ENCODE measurements at places on chromosomes 2 and 18.

DNA sequence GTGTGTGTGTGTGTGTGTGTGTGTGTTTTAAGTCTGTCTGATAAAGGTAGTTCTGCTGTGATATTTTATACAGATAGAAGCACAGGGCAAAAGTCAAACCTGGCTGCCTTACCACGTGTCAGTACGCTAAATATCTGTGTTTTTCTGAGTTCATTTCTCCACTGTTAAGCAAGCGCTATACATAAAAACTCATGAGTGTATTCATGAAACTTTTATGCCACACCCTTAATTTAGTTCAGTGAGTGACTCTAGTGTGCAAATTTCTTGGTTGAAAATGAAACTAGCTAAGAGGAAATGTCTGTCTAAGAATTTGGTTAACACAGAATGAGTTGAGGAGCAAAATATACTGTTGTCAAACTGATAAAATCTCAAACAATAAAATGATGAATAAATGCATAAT, 11.2 kb downstream of the CASP10 start:
- no peak for DNase-seq

- DNase-seq: no peak
Measured at GRCh38 chr2:222904557-222905258, 43.9 kb downstream of the ACSL3 start.

DNA sequence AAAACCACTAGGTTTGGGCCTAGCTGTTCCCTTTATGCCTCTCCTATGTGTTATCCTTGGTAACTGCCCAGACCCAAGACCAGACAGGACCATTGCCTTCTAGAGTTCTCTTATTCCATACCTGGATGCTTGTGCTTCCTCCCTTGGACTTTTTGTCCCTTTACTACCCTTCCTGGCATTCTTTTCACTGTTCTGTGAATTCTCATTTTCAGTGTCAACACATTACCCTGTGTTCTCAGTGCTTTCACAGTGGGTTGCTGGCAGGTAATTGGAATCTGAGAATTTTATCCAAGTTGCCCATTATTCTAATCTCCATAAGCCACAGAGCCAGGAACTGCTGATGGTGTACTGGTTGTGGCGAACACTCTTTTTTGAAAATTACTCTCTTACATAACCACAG, 41.7 kb downstream of the ZDBF2 start:
- DNase-seq: no peak

DNA sequence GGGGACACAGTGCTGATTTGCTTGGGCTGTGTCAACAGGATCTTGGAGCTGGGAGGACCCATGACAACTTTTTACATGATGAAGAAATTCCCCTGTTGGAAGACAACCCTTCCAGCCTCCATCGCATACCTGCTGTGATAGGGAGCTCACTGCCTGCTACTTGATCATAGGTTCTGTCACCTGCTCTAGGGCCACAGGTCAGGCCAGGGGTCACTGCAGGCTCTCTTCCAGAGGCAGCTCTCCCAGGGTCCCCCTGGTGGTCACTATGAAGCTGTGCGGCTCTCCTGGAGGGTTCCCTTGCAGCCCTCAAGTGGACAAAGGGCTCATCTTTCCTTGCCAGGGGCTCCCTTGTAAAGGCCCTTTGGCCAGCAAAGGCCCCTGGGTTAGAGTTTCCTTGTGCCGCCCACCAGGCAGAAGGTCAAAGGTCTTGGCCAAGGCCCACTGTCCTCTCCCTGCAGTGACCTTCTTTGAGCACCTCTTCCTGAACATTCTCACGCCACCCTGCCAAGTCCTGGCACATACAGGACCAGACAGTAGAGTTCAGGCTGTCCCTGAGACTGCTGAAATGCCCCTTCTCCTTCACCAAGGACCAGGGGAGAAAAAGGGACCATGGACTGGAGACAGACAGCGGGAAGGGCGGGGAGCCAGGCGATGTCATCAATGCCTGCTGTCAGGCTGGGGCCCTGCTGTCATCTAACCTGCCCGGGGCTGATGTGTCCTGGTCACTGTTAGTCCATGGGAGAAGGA, 345.1 kb downstream of the DYSF start:
- no peak for DNase-seq

DNA sequence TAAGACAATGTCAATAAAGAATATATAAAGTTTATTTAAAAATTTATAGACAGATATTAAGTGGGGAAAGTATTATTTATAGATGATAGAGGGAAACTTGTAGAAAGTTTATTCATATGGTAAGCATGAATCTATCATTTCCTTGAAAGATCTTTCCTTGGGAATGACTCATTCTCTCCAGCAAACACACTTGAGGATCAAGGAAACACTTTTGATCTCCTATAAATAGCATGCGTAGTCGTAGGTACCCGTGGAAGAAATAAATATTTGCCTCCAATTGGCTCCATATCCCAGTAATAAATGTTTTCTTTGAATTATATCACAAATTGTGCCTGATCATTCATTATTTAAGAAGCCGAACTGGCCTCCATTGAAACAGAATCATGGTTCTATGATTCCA, 483.4 kb downstream of the RNF144A start:
- no peak for DNase-seq

DNA sequence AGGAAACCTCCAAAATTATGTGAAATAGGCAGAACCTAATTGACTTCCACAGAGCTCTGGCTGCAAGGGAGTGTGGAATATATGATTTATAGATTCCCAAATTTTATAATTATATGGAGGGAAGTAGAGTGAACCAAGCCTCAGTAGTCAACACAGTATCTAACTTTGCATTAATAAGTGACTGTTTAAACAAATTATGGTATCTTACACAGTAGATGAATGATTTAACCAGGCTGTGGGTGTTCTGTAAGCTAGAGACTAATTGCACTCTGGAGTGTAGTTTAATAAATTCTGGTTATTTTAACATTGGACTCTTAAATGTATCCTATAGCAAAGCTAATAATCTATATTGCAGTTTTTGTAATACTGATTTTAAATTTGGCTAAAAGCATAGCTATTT, 183.5 kb downstream of the KIAA1328 start:
- DNase-seq: no peak

DNA sequence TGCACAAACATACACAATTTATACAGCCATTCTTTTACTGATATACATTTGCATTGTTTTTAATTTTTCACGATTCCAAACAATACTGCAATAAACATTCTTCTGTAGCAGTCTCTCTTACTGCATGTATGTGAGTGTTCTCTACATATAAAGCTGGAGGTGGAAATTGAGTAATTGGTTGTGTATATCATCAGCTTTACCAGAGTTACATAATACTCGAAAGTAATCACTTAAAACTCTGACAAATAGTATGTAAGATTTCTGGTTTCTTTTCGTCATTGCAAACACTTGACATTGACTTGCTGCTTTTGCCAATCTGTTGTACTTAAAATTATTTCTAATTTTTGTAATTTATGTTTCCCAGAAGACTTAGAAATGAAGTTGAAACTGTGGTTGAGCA, 110.2 kb downstream of the TDRD15 start:
- no peak for DNase-seq

GRCh38 chr2:20509770-20510490, 63.1 kb downstream of the RHOB start:
- DNase-seq: no peak
